ENCODE measurements at places on chromosomes 3 and 15.

- DNase-seq, result no peak
Observed at GRCh38 chr3:70519026-70519425, 206.6 kb upstream of the MDFIC2 start.

- DNase-seq, result no peak
Observed at GRCh38 chr3:14403619-14404155, 1.3 kb downstream of the SLC6A6 start.

GRCh38 chr15:70974004-70974832, 81.6 kb downstream of the LRRC49 start:
- no peak for DNase-seq

GRCh38 chr15:26870346-26870745, 3.5 kb downstream of the GABRA5 start:
- DNase-seq, result no peak

DNA sequence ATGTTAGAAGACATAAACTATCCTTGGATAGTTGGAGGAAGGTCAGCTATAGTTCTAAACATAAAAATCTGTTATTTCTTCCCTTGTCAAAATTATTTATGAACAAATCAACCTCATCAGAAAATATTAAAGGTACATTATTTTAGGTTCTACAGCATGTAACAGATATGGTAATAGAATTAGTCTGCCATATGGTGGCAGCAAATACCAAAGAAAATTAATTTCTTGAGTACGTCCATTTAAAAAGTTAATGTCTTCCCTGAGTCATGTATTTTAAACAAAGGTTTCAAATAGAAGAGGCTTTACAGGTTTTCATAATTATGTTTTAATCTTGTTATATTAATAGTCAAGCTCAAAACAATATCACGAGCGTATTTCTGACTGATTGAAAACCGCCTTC, 17.9 kb upstream of the ANKRD28 start:
- no peak for DNase-seq

DNA sequence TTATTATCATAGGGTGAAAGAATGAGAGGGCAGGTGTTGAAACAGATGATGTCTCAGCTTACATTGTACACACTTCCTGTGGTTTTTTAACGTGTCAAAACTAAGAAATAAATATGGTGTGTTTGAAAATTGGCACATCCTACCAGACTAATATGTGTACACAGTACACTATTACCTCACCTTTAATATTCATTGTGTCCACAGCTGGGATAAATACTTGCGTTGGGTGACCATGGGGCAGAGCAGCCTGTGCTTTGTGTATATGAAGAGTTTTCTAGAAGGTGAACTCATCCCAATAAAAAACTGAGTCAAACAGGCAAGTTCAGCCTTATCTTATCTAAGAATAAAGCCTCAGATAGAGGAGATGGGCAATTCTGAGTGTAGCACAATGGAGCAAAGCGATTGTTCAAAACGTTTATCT, 17.3 kb downstream of the SUCNR1 start:
- no peak for DNase-seq

DNA sequence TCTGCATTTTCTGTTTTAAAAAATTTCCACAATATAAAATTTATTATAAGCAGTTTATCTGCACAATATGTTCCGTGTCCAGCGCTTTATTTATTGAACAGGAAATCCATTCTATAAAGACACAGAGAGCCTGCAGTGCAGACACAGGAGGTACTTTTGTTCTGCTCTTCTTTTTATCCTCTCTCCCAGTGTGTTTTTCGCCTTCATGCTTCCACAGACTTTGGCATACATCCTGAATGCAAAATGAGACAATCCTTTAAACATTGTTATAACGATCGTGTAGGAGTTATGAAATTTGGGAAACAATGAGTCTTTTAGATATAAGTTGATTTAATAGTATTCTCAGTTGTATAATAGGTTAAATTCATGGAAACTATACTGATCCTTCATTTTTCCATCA, 749.2 kb downstream of the NAALADL2 start:
- DNase-seq, result no peak

DNA sequence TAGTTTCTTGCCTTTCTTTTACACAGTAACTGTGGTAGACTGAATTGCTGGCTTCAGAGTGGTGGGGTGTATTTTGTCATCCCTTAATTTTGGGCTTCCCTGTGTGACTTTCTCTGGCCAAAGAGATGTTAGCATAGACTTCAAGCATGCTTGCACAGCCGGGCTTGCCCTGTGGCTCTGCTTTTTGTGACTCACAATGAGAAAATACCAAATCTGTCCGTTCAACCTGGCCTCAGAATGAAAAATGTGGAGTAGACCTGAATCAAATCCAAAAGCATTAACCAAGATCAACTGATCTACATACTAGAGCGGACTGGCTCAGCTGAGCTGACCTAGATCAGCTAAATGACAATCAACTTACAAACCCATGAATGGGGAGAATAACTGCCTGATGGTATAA, 51.4 kb downstream of the PLAAT1 start:
- DNase-seq, result no peak

GRCh38 chr3:158404131-158404718, 166.8 kb upstream of the MLF1 start:
- DNase-seq, result no peak

- DNase-seq, result no peak
Observed at GRCh38 chr3:35044190-35044589, 595.1 kb upstream of the ARPP21 start.

DNA sequence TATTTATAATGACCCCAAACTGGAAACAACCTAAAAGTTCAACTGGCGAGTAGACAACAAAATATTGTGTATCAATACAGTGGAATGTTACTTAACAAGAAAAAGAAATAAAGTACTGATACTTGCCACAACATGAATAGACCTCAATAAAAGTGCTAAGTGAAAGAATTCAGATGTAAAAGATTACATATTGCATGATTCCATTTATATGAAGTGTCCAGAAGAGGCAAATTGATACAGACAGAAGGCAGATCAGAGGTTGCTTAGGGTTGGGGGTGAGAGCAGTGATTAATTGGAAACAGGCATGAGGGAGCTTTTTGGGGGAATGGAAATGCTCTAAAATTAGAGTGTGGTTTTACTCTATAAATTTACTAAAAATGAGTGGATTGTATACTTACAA, 183.3 kb downstream of the SATB1 start:
- DNase-seq, result no peak

DNA sequence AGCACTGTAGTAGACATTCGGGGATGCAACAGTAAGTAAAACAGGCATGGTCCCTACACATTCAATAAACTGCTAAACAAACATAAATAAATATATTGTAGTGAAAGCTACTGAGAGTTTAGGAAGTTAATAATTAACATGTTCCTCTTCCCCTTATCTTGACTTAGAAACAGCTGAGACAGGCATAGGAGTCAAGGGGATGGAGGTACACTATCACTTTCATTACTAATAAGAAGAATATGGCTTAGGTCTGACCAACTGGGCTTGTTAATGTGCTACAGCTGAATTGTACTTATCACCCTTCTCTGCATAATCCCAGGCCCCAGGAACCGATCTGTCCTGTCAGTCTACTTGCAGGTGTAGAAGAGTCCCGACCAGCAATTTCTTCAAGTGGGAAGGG, 116.3 kb upstream of the DAZL start:
- DNase-seq, result no peak
